ENCODE measurements at places on chromosomes 13 and 19. TPM values are rescaled to one million over a fixed set of nuclear protein-coding genes. Genes with fewer than 3 reads are reported as not detected.

The HSH2D gene
- total RNA-seq: 11.1 TPM

- DNase-seq: no peak
Observed at GRCh38 chr19:21569494-21569865, 64.1 kb downstream of the ZNF429 start.

- DNase-seq: no peak
Observed at GRCh38 chr13:47650209-47650608, 350.9 kb downstream of the SUCLA2 start.

DNA sequence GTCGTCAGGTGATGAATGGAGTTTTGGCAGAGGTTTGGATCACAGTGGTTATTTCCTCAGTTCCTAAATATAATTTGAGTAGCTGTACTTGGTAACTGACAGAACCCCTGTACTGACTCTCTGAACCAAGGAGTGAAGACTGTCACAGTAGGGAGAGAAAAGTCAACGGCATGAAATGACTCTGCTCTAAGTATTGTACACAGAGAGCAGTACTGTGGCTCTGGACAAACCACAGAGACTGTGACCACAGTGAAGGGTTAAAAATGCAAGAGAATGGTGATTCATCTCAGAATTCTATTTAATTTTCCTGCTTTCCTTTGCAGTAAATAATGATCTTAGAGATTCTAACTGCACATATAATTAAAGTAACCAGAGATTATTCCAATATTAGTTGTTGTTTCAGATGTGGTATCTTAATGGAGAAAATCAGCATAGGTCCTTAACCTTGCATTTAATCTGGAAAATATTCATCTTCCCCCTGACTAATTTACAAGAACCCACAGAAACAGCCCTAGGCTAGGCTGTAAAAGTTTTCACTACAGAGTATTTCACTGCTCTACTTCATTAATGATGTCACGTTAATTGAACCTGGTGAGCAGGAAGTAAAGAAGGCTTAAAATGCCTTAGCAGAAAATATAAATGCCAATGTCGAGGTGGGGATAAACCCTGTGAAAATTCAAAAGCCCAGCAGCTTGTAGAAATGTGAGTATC lies 221.9 kb downstream of the LIG4 start:
- DNase-seq: no peak

DNA sequence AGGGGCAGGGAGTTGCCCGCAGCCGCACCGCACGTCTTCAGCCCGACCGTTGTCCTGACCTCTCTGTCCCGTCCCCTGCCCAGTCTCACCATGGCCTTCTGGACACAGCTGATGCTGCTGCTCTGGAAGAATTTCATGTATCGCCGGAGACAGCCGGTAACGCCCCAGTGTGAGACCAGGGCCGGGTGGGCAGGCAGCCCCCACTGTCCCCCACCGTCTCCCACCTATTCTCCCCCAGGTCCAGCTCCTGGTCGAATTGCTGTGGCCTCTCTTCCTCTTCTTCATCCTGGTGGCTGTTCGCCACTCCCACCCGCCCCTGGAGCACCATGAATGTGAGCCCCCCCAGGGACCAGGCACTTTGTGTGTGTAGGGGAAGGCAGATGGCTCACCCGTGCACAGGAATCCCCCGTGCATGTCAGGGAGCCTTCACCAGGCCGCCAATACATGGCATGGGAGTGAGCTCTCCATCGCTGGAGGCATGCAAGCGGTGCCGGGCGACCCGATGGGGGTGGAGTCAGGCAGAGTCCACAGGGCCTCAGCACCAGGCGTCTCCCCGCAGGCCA lies 1.4 kb downstream of the ABCA7 start:
- DNase-seq: no peak

- DNase-seq: peak; percentile 53
Observed at GRCh38 chr19:13825489-13826441, 30.5 kb downstream of the ZSWIM4 start.

DNA sequence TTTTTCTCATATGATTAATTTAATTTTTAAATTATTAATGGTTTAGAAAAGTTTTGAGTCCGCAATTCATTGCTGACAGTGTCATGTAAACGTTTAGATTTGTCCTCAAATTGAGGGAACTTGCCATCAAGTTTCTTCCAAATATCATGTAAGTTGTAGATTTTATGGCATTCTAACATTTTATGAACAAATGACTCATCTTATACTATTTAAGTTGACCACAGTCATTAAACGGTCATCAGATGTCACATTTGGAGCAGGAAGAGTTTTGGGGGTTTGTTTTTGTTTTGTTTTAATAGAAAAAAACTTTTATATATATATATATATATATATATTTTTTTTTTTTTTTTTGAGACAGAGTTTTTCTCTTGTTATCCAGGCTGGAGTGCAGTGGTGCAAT lies 4.3 kb downstream of the ZNF114 start:
- DNase-seq: peak; percentile 75

DNA sequence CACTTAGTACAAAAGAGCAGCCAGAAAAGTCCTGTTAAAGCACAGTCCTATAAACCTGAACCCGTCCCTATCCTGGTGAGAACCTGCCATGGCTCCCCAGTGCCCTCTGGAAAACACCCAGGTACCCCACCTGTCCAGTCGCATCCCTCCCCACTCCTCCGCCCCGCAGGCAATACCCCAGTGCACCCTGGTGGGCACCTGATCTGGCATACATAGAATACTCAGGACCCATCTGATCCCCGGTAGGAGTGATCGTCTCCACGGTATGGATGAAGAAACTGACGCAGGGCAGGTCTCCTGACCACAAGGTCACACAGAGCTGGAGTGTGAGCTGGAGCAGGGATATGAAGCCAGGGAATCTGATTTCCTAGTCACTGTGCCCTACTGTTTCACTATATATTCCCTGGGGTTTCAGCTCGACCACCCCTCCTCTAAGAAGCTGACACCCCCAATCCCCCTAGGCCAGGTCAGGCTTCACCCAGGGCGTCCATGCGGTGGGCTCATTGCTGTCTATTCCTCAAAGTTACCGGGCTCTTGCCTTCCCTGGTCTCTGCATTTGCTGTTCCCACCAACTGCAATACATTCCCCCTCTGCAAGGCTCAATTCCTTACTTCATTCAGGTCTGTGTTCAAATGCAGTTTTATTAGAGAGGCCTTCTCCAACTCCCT lies 12.6 kb downstream of the FBXO46 start:
- peak; percentile 27 for DNase-seq

DNA sequence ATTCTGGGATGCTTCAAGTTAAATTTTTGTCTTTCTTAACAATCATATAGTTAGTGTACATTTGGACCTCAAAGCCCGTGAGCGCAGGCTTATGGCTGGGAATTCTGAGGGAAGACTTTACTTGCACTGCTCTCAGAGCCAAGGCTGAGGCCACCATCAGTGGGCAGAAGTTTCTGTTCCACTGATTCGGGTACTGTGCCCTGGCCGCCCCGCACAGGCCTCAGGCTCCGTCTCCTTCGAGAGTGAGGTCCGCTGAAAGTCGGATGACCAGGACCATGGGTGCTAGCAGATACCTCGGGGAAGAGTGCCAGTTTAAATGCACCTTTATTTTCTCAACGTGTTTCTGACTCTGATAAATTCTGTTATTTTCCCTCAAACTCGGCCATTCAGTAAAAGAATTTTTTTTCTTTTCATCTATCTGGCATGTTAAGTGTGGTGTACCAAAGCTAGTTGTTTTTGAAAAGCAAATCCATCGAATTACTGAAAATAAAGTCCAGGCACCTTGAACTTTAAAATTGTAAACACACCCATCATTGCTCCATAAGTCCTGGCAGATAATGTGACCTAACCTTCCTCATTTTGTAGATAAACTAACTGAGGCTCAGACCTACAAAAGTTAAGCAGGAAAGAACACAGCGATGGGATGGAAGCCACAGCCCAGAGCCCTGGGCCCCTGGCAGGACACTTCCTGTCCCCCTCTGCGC lies 126.7 kb downstream of the SOX1 start:
- no peak for DNase-seq

- DNase-seq: no peak
Observed at GRCh38 chr13:74452176-74452575, 318.0 kb upstream of the KLF12 start.

The CCNA1 gene
- total RNA-seq: 0.05 TPM

The ZNF432 gene
- 5.1 TPM for total RNA-seq

DNA sequence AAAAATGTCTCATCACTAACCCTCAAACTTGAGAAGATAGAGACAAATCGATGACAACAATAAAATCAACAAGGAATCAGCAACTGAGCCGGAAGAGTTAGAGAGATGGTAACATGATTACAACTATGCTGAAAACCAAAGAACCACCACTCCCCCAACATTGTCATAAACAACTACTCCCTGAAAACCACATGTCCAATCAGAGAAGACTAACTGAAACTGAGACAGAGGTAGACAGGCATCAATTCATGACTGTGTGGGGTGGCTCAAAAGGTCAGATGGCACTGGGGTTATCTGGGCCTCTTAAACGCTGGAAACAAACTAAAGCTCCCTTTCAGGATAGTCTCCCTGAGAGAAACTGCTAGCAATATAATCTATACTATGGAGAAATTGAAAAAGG lies 488.8 kb downstream of the KCTD12 start:
- no peak for DNase-seq

The HS6ST3 gene
- total RNA-seq: 1.5 TPM

GRCh38 chr13:83085186-83085900 lies 796.9 kb downstream of the SLITRK1 start:
- no peak for DNase-seq

The MZF1 gene
- 10.3 TPM for total RNA-seq

DNA sequence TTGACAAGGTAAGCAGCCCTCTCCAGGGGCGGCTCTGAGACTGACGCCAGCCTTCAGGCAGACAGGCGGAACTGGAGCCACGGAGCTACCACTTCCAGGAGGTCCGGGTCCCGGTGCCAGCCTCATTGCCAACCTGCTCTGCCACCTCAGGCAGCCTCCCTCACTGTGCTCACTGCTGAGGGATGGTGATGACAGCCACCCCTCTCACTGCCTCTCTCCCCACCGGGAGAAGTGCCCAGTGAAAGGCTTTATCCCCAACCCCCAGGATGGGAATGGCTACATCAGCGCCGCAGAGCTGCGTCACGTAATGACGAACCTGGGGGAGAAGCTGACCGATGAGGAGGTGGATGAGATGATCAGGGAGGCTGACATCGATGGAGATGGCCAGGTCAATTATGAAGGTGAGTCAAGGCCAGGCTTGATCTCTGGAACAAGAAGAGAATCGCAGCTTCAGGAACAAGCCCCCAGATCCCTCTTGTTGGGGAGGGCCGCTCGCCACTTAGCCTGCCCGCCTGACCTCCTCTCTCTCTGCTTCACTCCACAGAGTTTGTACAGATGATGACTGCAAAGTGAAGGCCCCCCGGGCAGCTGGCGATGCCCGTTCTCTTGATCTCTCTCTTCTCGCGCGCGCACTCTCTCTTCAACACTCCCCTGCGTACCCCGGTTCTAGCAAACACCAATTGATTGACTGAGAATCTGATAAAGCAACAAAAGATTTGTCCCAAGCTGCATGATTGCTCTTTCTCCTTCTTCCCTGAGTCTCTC lies 7.6 kb downstream of the CALM3 start:
- no peak for DNase-seq

GRCh38 chr19:2588081-2588777 lies 112.3 kb downstream of the GADD45B start:
- DNase-seq: no peak

GRCh38 chr19:30215248-30215647 lies 156.9 kb upstream of the ZNF536 start:
- no peak for DNase-seq

The TEX29 gene
- not detected for total RNA-seq

The FPR1 gene
- 3.8 TPM for total RNA-seq

DNA sequence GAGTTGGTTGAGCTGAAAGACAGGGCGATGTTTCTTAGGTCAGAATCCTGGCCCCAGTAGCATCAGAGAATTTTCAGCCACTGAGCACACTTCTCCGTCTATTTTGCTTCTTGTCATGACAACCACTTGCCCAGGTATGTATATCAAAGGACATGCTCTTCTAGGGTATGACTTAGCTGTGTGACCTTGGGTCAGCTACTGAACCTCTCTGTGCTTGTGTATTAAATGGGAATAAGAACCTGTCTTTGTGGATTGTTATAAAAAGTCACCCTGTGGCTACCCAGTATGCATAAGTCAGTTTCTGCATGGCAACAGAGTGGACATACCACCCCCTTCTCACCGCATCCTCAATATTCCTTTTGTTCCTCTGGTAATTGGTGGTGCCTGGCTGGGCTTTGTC lies 26.1 kb downstream of the MBD3L1 start:
- DNase-seq: no peak

GRCh38 chr13:56166864-56167263 lies 973.9 kb upstream of the PRR20A start:
- DNase-seq: no peak

DNA sequence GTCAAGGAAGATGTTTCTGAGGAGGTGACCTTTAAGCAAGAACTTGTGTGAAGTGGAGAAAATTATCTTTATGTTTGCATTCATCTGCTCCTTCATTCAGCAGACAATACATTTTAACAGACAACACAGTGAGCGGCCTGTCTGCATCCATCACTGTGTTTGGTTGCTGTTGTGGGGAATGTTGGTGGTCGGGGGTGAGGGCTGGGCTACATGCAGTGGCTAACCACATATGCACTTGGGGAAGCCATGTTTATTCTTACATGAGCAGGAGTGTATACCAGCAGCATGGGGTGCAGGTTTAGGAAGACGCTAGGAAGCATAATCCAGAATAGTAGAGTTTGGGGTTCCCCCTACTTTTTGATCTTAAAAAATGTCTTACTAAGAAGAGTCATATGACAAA lies 66.4 kb downstream of the DHRS12 start:
- no peak for DNase-seq

DNA sequence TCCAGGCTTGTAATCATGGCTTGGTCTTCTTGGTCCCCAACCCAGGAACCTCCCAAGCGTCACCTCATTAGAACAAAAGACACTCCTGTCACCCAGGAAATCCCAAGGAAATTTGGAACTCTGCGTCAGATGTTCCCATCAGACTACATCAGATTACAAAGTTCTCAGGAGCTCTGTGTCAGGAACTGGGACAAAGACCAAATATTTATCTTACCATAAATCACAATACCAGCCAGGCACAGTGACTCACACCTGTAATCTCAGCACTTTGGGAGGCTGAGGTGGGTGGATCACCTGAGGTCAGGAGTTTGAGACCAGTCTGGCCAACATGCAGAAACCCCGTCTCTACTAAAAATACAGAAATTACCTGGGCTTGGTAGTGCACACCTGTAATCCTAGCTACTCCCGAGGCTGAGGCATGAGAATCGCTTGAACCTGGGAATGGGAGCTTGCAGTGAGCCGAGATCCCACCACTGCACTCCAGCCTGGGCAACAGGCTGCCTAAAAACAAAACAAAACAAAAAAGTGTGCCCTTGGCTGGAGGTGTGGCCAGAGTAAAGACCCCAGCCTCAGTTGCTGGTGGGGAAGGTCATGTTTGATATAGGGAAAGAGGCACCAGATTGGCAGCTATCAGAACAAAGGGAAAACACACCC lies 16.7 kb upstream of the CCDC124 start:
- DNase-seq: peak; percentile 70

GRCh38 chr19:45515807-45516401 lies 8.6 kb downstream of the VASP start:
- no peak for DNase-seq

- no peak for DNase-seq
Observed at GRCh38 chr13:30355384-30355699, 48.0 kb upstream of the KATNAL1 start.

Data from M059J (cell line).